CD4-positive, alpha-beta memory T cell (primary cell): ENCODE measurements at places on chromosomes 6 and 20. TPM values are rescaled to one million over a fixed set of nuclear protein-coding genes. Genes with fewer than 3 reads are reported as not detected.

- peaks cover under 1% of the 10 kb centered on the region for H3K4me1 ChIP-seq
- no peak overlapping the region for H3K27ac ChIP-seq
- no peak overlapping the region for H3K4me3 ChIP-seq
- peaks cover 4% of the 10 kb centered on the region for H3K27me3 ChIP-seq
Observed at GRCh38 chr20:4154958-4155411, 139.6 kb upstream of the RNF24 start.

DNA sequence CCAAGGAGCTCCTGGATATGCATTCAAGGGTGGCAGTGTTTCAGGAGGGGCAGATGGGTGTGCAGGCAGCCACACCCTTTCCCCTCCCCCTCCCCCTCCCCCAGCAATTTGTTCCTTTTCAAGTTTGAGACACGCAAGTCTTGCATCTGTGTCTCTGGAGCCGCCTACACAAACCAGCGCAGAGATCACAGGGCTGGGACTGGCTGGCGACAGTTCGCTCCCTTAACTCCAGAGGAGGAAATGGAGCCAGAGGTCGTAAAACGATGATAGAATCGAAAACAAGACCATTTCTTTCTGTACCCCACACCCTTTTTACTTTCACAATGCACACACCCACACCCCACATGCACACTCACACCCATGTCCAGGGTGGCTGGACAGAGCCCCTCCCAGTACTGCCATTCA is 163.1 kb downstream of the LY86 start:
- H3K4me1 ChIP-seq = peaks cover 14% of the 10 kb centered on the region
- no peaks in the 10 kb centered on the region for H3K27me3 ChIP-seq
- no peaks in the 10 kb centered on the region for H3K36me3 ChIP-seq

CLPSL1 gene
- not detected for total RNA-seq

DNA sequence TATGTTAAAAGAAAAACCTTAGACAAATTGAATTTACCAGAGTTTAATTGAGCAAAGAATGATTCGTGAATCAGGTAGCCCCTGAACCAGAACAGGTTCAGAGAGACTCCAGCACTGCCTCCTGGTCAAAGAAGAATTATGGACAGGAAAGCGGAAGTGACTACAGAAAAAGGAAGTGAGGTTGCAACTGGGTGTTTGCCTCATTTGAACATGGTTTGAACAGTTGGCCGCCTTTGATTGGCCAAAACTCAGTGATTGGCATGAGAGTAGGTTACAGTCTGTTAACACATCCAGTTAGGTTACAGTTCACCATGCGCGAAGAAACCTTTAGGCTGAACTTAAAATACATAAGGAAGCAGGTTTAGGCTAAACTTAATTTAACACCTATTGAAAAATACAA is 248.8 kb downstream of the TFAP2A start:
- no peaks in the 10 kb centered on the region for H3K36me3 ChIP-seq
- H3K4me1 ChIP-seq = no peaks in the 10 kb centered on the region
- H3K27me3 ChIP-seq = no peaks in the 10 kb centered on the region

- H3K27ac ChIP-seq = no peak overlapping the region
- H3K4me3 ChIP-seq = no peak overlapping the region
- H3K27me3 ChIP-seq = no peaks in the 10 kb centered on the region
- no peak for DNase-seq
- no peaks in the 10 kb centered on the region for H3K36me3 ChIP-seq
Observed at GRCh38 chr20:34022839-34023234, 29.1 kb downstream of the RALY start.

NKAIN2 gene
- not detected for total RNA-seq

OPN5 gene
- total RNA-seq = not detected

DNA sequence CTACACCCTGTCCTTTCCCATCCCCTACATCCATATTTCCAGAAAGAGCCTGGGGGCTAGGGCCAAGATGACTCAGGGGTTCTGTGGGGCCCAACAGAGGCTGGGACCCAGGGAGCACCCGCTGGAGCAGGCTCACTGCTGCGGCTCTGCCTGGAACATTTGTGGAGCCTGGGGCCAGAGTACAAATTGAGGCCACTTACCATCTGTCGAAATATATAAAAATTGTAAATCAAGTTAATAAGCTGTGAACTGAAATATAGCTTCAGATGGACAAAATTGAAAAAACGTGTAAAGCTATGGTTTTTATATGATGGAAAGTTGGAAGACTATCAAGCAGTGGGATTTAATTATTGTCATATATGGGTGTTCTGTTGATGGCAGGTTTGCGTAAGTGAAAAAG is 82.9 kb upstream of the ATXN1 start:
- DNase-seq = no peak
- H3K4me3 ChIP-seq = no peak overlapping the region
- no peaks in the 10 kb centered on the region for H3K27me3 ChIP-seq
- H3K4me1 ChIP-seq = peaks cover 5% of the 10 kb centered on the region
- H3K27ac ChIP-seq = no peak overlapping the region

- DNase-seq = peak; percentile 71
- H3K4me1 ChIP-seq = peaks cover 49% of the 10 kb centered on the region
- no peaks in the 10 kb centered on the region for H3K27me3 ChIP-seq
- peak within 1 kb of the TSS; percentile 11 for H3K4me3 ChIP-seq
- peak within 1 kb of the TSS; percentile 63 for H3K27ac ChIP-seq
Observed at GRCh38 chr6:43228951-43229802, at the start of gene DNPH1. Gene DNPH1, minus strand, starts transcription at chr6:43229481. Its CDS starts 25 bp downstream, at chr6:43229456.

DNA sequence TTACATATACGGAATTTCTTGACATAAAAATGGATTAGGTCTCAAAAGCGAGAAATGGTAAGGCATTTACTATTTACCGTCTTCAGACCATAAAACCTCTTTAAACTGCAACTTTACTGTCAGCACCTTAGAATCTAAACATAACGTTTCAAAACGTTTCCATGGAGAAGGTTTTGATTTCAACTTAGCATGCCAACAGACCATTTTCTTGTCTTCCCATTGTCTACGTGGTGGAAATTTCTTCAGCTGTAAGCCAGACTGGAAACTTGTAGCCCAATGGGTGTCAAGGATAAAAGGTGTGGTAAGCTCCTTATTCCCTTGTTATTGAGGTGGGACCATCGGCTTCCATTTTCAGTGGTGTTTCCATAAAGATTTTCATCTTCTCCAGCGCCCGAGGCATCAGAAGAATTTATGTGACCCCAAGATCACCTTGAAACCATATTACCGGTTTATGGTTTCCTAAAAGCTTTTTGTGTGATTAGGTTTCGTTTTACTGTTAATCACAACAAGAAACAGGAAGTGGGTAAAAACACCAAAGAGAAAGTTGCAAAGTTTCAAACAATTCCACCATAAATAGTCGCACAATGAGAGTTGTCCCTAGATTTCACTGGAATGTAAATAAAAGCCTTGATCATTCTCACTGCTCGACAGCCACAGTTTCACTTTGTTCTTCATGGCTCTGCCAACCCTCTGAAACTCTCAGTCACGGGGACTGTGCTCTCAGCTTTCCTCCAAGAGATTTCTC is 63.0 kb upstream of the CD2AP start:
- peaks cover 21% of the 10 kb centered on the region for H3K4me1 ChIP-seq
- no peaks in the 10 kb centered on the region for H3K36me3 ChIP-seq
- no peaks in the 10 kb centered on the region for H3K27me3 ChIP-seq
- H3K27ac ChIP-seq = peak overlapping the region; percentile 1

DNA sequence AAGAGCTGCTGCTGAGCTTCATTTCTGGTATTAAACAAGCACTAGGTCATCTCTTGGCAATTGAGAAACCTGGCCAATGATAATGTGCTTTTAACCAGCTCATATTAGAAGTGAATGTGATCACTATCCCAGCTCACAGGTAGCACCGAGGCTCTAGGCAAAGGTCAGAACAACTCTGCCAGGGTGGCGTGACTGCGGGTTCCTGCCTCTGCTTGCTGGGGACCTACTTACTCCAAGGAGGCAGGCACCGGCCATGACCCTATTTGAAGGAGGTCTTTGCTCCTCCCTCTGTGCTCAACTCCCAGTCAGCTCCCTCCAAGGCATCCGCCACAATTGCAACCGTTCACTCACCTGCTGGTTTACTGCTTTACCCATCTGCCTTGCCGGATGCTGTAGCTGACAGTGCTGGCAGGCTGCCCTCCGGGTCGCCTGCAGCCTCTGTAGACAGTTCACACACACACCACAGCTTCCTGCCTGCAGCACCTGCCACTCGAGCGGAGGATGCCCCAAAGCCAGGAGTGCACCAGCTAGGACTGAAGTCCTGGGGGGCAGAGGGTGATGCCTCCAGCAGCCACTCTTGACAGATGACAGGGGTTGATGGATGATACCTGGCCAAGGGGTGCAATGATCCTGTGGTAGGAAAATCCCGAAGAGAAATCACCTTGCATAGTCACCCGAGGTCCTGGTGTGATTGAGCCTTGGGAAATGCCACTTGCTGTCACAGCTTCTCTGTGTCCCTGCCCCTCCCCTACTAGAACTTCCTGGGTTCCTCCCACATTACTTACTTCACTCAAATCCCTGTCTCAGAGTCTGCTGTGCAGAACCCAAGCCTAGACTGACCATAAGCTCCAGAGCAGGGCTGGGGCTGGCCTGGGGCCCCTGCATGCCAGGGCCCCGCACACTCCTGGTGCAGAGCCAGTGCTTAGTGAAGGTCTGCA is 8.8 kb upstream of the VSX1 start:
- peak overlapping the region; percentile 30 for H3K27ac ChIP-seq
- H3K36me3 ChIP-seq = no peaks in the 10 kb centered on the region
- peak; percentile 82 for DNase-seq
- peaks cover 37% of the 10 kb centered on the region for H3K4me1 ChIP-seq
- H3K4me3 ChIP-seq = peak overlapping the region; percentile 23

COMMD7 gene
- 29.6 TPM for total RNA-seq

DNA sequence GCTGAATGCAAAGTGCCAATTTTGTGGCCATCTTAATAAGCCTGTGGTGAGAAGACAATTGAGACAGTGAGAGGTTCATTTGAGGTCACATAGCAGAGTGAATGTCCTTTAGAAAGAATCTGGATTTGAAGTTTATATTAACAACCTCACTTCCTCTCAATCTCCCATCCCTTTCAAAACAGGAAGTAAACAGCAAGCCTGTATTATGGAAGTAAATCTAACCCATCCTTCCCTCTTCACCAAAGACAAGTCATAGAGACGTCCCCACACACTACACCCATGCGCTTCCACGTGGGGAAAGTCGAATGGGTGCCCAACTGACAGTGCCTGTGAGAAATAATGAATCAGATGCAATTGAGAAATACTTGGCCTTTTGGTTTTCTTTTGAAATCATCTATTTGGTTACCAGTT is 28.8 kb upstream of the CCND3 start:
- peaks cover 71% of the 10 kb centered on the region for H3K4me1 ChIP-seq
- H3K27ac ChIP-seq = no peak overlapping the region
- peak; percentile 8 for DNase-seq
- H3K4me3 ChIP-seq = no peak overlapping the region
- peaks cover 5% of the 10 kb centered on the region for H3K36me3 ChIP-seq

DNA sequence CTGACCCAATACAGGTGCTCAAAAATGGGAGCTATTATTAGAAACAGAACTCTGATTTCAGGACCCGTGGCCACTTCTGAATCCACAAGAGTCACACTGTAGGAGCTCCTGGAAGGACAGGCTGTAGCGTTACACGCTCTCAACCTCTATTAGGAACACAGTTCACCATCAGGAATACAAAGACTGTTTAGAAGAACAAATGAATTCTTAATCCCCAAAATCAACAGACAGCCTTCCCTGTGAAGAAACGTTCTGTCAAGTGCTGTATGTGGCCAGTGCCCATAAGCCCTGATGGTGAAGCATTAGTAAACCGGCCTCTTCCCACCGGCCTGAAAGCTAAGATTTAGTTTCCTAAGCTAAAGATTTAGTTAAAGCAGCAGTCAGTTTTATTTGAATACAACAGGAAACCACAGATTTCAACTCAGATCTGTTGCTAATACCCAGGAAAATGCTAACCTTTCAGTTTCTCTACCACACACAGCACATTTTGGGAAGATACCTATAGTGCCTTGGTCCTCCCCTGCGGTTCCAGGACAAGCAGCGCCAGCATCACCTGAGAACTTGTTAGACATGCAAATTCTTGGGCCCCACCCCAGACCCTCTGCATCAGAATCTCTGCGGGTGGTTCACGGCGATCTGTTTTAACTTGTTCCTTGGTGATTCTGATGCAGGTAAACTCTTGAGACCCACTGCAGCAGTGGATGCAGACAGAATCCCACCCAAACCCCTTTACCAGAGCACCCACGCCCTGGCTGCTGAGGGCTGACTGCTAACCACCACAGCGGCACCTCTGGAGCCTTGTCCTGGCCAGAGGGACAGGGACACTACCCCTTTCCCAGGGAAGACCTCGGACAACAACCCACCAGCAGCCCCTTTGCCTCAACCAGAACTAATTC is 33.4 kb downstream of the MTRES1 start:
- H3K4me3 ChIP-seq = peak overlapping the region; percentile 45
- peak; percentile 1 for DNase-seq
- no peaks in the 10 kb centered on the region for H3K36me3 ChIP-seq
- no peaks in the 10 kb centered on the region for H3K27me3 ChIP-seq
- no peak overlapping the region for H3K27ac ChIP-seq

DNA sequence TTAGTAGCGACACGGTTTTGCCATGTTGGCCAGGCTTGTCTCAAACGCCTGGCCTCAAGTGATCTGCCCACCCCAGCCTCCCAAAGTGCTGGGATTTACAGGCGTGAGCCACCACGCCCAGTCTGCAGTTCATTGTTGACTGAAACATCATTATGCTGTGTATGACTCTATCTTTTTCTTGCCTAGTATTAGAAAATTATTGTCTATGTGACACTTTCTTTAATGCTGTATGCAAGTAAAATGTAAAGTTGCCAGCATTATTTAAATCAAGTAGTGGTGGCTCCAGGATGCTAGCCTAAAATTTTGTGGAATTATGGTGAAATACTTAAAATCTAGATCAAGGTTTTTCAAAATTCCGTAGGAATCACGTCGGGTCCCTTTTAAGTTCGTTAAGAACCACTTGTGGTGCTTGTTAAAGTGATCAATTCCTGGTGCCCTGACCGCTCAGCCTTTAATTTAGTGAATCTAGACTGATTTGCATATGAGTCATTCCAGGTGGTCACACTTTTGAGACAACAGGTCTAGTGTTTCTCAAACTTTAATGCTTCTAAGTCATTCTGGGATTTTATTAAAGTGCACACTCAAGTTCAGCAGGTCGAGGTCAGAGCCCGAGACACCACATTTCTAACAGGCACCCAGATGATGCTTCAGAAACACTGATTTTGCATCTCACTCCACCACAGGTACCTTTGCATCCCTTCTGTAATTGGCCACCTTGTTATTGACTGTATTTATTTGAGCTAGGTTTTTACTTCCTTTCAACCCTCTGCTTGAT is 132.6 kb upstream of the MTHFD1L start:
- H3K27ac ChIP-seq = no peak overlapping the region
- DNase-seq = no peak
- no peaks in the 10 kb centered on the region for H3K27me3 ChIP-seq
- H3K4me3 ChIP-seq = no peak overlapping the region
- no peaks in the 10 kb centered on the region for H3K4me1 ChIP-seq

DNA sequence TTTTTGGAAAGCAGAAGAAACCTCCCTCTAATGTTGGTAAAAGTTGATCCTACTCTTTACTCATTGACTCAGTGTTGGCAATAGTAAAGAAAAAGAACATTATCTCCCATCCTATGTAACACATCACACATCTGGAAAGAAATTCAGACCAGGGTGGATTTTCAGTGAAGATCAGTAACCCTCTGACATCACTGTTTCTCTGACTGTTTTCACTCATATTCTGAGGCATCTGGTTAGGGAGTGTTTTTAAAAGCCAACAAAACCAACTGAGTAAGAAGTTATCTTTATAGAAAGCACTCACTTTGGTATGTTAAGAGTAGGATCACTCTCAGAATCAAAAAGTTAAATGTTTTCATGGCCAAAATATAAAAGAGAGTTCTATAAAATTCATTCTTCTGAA is 143.6 kb downstream of the DST start:
- no peaks in the 10 kb centered on the region for H3K4me1 ChIP-seq
- H3K27ac ChIP-seq = no peak overlapping the region
- no peaks in the 10 kb centered on the region for H3K36me3 ChIP-seq
- H3K4me3 ChIP-seq = no peak overlapping the region

GRCh38 chr6:134723081-134723871 is 226.6 kb downstream of the ALDH8A1 start:
- H3K4me3 ChIP-seq = no peak overlapping the region
- no peaks in the 10 kb centered on the region for H3K27me3 ChIP-seq
- no peak for DNase-seq
- H3K4me1 ChIP-seq = no peaks in the 10 kb centered on the region
- no peaks in the 10 kb centered on the region for H3K36me3 ChIP-seq

JPH2 gene
- not detected for total RNA-seq
